Activated CD8-positive, alpha-beta memory T cell treated with anti-CD3 and anti-CD28 coated beads for 1 hour (primary cell): ENCODE measurements at places on chromosomes 1 and 21.

DNA sequence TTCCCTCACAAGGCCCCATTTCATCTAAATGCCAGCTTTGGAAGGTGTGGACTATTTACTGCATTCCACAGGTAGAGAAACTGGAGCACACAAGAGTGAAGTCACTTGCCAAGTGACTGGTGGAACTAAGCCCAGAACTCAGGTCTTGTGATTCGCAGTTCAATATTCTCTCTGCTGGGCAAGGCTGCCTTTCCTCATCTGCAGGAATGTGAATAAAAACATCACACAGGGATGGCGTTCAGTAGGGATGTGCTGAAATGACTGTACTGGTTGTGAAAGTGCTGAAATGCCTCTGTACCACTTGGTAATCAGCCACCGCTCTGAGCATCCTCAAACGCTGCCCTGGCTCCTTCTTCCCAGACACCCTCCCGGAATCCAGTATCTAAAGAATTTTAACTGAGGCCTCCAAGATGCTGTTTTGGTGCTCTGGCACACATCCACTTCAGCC lies 145.6 kb downstream of the HIVEP3 start:
- DNase-seq, result no peak

- DNase-seq, result no peak
Observed at GRCh38 chr1:22454476-22455056, 2.9 kb downstream of the ZBTB40 start.

- no peak for DNase-seq
Observed at GRCh38 chr21:34518301-34518700, 6.3 kb upstream of the KCNE1 start.

DNA sequence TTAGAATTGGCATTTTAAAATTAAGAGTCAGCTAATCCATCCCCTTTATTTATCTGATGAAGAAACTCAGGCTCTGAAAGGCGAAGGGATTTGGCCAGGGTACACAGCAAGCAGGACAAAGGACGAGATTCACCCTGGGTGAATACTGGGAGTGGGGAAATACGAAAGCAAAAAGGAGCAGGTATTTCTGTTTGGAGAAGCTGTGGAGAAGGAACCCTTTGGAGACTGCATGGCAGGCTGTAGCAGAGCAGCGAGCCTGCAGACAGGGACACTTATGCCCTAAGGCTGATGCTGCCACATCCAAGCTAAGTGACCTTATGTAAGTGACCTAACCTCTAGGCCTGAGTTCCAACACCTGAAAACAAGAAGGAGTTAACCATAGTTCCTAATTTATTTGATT lies 207.2 kb upstream of the C1orf87 start:
- DNase-seq, result no peak
